ENCODE measurements at places on chromosomes 11 and 22.

DNA sequence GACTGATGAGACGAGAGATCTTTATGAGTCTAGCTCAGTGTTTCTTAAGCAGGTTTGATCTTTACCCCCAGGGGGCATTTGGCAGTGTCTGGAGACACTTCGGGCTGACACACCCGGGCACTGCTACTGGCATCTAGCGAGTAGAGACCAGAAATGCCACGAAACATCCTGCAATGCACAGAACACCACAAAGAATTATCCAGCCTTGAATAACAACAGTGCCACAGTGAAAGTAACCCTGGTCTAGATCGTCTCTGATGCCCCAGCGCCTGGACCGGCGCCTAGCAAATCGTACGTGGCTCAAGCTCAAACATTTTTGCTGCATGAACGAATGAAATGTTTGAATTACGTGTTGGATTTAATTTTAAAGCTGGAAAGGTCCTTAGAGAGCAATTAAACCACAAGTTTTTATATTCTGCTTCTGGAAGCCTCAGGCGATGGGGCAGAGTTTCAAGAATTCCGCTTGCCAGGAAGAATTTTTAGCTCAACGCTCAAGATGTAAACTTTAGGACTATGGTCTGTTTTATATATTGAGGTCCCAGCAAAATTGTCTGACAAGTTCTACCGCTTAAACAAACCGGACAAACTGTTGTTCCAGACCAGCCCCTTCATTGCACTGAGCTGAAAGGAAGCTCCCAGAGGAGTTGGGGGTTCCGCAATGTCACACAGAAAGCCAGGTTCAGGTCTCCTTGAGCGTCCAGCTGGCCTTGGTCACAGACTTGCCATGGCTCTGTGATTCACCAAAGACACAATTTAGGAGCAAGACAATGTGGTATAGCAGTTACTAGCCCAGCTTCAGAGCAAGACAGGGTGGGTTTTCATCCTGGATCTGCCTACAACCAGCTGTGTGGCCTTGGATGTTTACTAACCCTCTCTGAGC is 44.2 kb upstream of the SMTN start:
- DNase-seq, result no peak

DNA sequence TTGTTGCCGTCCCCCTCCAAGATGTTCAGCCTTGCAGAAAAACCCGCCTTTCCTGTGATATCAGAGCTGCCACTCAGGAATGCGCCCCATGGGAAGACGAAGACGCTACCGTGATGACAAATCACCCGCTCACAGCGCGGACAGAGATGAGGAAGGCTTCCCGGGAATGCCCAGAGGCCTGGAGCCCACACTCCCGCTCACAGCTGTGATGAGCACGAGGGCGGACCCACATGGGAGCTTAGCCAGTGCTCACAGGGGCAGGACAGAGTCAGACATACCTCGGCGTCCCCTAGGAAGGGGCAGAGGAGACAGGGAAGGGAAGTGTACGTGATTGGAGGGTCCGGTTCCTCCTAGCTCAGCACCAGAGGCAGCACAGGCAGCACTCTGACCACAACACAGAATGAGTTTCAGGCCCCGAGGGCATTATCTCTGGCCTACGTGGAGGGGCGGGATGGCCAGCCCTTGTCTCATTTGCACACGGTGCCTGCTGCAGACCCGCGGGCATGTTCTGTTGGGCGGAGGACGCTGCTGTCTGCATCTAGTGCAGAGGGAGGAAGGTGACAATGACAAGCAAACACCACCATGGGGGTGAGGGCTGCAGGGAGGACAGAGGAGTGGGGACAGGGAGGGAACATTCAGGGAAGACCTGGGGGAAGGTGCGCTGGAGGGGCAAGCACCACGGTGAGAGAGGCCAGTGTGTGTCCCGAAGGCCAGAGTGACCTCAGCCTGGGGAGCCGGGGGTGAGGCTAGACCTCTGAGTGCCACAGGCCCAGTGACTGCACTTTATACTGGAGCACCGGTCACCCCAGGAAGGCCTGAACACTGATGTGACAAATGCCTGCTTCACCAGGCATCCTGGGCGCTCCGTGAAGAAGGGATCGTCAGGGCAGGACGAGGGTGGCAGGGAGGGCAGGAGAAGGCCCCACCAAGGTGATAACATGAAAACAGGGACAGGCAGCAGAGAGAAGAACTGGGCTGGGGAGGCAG is 79.6 kb downstream of the CELSR1 start:
- DNase-seq, result no peak

DNA sequence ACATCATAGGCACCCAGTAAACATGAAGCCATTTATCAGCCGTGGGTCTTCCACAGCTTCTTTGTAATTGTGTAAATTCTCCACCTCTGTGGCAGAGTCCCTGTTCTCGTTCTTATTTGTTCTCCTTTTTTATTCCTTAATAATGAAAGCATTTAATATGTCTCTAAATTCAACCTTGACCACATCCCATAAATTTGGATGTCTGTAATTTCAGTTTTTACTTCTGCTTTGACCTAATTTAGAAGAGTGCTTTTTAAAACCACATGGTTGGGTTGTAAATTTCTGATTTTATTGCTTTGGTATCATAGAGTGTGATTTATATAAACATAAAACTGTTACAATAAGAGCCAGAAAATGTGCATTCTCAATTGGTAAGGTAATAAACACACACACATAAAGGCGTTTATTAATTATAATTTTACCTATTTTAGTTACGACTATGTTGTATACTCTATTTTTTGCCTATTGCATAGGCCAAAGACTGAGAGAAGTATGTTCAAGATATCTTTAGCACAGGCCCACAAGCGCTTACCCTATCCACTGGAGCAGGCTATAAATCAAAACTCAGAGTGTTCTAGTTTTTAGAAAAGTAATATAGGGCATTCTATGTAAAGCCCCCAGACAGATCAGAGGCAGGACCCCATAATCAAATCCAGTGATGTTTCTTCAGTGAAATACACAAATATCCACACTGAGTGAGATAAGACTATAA is 58.0 kb upstream of the CCND1 start:
- no peak for DNase-seq

GRCh38 chr11:38060136-38060535 is 1462.1 kb upstream of the RAG2 start:
- DNase-seq, result no peak

DNA sequence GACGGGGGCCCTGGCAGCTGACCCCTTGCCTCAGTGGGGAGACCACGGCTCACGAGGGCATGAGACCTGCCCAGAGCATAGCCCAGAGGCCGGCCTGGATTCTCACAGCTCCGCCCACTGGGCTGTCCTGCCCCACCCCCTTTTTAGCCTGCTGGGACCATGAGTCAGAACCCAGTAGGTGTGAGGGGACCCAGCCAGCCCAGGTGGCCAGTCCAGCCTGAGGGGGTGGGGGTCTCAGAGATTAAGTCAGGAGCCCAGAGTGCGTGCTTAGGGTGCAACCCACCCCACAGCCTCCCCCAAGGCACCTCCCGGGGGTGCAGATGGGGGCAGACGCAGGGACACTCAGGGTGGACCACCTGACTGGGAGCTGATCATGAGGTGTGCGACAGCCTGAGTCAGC is 40.1 kb upstream of the PPARA start:
- no peak for DNase-seq

Measured in activated CD8-positive, alpha-beta memory T cell treated with anti-CD3 and anti-CD28 coated beads, Interleukin-2, amount 10 ng/mL, durations not matched to agents 7 days and 5 days (primary cell).